ENCODE measurements at places on chromosomes 2 and 18.

GRCh38 chr2:120036145-120036544, 23.3 kb downstream of the EPB41L5 start:
- no peak for DNase-seq

GRCh38 chr2:56812432-56812831, 628.6 kb downstream of the CCDC85A start:
- DNase-seq: no peak

DNA sequence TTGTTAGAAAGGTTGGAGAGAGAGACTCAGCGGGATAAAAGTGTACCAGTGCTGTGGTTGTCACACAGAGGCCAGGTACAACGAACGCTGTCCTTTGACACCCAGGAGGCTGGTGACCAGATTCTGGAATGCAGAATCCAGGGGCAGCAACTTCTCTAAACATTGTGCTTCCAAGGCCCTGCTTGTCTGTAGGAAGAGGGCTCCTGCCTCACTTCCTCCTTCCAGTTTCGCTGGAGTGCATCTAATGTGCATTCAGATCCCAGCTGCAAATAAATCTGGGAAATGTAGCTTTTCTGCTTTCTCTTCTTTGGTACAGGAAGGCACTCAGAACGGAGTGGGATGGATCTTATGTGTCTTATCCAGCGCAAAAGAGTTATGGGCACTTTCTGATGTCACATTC, 171.8 kb upstream of the ATP5MC3 start:
- no peak for DNase-seq

DNA sequence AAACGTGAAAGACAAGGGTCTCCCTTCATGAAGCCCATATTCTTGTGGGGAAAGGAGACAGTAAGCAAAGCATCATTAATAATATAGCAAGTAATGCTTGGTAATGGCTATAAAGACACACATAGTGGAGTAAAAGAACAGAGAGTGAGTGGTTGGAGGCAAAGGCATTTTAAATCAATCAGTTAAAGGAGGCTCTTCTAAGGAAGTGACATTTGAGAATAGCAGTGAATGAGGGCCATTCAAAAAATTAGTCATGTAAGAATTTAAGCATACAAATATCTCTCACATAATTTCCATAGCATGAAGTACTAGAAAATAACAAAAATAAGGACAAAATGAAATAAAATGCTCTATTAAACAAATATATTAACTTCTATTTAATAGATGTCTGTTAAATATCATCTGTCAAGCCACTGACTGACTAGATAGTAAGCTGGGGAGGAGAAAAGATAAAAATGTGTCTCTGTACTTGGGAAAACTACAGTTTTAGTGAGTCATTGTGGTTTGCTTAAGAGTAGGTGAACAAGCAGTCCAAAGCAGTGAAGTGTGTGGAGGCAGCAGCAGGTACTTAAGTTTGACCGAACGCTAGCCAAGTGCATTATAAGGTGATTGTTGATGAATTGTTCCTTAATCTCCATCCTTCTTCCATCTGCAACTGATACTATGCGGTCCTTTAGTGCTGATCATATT, 160.1 kb downstream of the PARD3B start:
- no peak for DNase-seq
